ENCODE measurements at places on chromosomes 4 and X.

- no peak for DNase-seq
Observed at GRCh38 chrX:323721-324628, 5.4 kb upstream of the GTPBP6 start.

DNA sequence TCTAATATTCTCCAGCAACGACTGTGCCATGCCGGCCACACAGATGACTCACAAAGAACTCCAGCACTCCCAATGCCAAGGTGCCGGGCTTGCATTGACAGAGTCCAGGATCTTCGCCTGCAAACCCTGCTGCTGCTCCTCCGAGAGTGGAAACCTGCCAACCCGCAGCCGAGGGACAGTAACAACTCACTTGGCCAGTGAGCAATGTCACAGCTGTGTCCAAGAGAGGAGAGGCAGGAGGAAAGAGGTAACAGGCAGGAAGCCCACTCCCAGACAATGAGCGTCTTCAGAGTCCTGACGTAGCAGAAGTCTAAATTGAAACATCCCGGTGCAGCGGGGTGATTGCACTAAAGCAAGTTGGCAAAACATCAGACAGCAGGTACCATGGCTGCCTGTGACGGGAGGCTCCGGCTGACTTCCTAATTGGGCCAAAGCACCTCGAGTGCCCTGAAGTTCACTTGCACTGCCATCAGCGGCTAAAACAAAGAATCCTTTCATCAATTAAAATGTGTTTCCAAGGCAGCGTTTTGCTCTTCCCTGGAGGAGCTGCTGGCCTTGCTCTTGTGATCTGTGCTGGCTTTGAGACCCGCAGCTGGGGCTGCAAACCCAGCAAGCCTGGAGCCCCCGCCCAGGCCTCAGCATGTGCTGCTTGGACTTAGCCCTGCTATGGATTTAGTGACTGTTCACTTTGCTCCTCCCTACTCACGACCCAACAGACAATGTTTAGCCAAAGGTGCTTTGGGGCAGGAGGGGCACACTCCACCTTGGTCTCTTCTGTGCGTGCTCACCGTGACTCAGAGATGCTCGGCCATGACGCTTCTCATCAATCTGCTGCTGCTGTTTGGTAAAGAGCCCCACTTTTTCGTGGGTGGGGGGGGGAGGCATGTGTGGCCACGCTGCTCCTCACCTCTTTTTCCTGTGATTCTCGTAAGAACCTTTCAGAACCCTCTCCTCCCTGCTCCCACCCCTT, 36.5 kb downstream of the DCTD start:
- DNase-seq, result no peak

- DNase-seq, result no peak
Observed at GRCh38 chrX:17052210-17052609, 105.8 kb downstream of the REPS2 start.

DNA sequence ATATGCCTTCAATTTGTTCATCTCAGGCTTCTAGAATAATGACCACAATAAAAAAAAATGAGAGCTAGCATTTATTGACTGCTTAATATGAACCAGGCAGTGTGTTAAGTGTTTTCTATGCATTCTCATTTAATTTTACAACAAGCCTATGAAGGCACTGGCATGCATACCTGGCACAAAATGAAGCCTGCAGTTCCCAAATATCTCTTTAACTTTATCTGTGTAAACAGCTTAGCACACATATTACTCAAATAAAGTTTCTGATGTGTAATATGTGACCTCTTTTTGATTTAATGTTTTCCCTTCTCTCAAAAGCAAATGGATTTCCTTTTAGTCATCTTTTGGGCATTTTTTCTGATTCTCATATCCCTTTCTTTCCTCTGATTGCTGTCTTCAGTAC, 671.8 kb downstream of the PCDH7 start:
- no peak for DNase-seq

- DNase-seq, result no peak
Observed at GRCh38 chr4:95636061-95636460, 87.3 kb upstream of the UNC5C start.

DNA sequence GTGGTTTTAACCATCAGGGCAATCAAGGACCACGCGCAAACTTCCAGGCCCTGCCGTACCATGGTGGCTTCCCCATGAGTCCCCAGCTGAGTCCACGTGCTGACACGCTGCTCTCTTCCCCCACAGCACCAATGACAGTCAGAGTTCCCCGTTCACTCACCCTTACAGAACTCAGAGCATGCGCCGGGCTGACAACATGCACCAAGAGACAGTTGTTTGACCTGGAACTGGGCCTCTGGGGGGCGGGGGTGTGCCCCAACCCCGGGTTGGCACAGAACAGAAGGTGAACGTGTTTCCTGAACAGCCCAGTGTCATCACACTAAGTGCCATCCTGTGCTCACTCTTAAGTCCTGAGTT, 29.4 kb downstream of the IRF2 start:
- no peak for DNase-seq

GRCh38 chr4:609400-610050, 15.8 kb upstream of the PDE6B start:
- DNase-seq, result no peak

GRCh38 chr4:53809816-53810215, 218.5 kb upstream of the LNX1 start:
- no peak for DNase-seq

DNA sequence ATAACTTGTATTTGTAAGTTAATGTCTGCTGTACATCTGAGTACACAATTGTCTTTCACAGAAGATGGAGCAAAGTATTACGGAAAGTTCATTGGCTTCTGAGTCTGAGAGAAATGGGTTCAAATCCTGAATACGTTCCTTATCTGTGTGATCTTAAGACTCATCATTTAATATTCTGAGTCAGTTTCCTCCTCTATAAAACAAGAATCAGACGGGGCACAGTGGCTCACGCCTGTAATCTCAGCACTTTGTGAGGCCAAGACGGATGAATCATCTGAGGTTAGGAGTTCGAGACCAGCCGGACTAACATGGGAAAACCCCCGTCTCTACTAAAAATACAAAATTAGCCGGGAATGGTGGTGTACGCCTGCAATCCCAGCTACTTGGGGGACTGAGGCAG, 57.8 kb downstream of the APBB2 start:
- DNase-seq, result no peak

GRCh38 chr4:175833574-175834311, 21.7 kb upstream of the GPM6A start:
- DNase-seq, result no peak
